Memory B cell (primary cell): ENCODE measurements at places on chromosomes 12 and 14.

DNA sequence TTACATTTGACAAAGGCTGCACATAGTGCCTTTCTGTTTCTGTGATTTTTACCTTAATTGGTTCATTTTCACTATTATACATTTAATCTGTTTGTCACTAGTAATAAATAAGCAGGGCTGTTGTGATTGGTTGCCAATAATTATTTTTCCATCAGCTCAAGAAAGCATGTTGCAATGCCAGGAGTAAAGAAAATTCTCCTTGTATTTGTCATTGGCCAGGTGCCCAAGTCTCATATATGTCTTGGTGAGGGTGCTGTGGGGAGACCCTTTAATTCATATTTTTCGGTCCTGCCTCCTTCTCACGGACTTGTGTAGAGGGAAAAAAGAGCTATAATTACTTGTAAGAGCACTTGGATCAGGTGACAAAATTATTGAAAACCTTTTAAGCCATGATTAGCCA lies 108.0 kb downstream of the KITLG start:
- no peak for DNase-seq

DNA sequence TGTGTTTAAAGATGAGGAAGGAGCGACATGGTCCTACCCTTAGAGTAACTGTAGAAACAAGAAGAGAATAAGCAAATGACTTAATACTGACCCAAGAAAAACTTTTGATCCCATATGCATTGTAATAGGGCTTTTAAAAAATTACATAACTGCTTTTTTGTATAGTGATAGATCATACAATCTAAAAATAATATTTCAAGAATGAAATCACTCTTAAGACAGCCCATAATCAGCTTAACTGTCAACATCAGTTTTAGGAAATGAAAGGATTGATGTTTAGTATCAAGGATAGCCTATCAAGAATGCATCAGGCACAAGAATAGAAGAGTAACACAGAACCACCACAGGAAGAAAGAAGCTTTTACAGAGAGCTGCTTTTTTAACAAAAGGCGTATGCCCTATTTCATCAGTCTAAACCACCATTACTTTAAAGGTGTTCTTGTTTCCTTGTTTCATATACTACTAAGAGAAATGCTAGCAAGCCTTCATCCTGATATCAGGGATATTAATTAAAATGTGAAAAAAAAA lies 64.5 kb downstream of the MARK3 start:
- no peak for DNase-seq

GRCh38 chr14:61502459-61503093 lies 181.2 kb downstream of the PRKCH start:
- no peak for DNase-seq

DNA sequence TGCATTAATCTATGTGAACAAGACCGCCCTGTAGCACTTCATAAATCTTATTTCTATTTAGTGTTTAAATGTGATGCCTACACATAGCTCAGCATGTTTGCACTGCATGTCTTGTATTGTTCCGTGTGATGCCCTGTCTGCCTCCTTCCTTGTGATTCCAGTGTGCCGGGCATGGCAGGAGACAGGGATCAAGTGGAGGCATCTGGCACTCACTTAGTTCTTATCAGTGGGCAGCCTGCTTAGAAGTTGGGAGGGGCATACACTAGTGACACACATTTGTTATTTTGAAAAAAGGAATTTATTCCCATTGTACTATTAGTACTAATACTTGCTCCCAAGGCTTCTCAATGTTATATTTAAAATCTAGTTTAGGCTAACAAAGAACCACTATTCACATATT lies 176.4 kb downstream of the KCNA5 start:
- no peak for DNase-seq

- no peak for DNase-seq
These were observed 59.0 kb downstream of the CLMN start for GRCh38 chr14:95260537-95261361.

GRCh38 chr12:96036765-96037455 lies 1.5 kb upstream of the LTA4H start:
- no peak for DNase-seq

- no peak for DNase-seq
These were observed 61.3 kb upstream of the DDHD1 start for GRCh38 chr14:53214384-53214783.

- DNase-seq, result no peak
These were observed 394.2 kb downstream of the NUAK1 start for GRCh38 chr12:105744371-105745058.

DNA sequence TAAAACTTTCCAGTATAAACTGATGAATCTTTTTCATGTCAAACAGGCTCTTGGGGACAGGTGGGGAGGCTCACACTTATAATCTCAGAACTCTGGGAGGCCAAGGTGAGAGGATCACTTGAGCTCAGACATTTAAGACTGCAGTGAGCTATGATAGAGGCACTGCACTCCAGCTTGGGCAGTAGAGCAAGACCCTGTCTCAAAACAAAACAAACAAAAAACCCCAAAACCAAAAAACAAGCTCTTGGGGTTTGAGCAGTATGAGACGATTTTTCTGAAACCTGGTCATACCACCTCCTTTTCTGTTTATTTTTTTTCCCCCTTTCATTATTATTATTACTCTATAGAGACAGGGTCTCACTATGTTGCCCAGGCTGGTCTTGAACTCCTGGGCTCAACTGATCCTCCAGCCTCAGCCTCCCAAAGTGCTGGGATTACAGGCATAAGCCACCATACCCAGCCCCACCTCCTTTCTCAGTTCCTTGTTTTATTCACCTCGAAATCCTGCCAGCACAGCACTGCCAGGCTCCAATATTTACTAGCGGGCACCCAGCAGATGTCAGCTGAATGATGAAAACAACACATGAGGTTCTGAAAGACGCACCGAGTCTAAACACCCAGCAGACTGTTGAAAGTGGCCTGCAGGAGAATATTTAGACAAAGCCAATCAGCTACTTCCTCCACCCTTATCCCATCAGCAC lies 19.5 kb upstream of the CDK17 start:
- no peak for DNase-seq

- DNase-seq, result no peak
These were observed 383.5 kb downstream of the ZFP36L1 start for GRCh38 chr14:68409387-68409786.

DNA sequence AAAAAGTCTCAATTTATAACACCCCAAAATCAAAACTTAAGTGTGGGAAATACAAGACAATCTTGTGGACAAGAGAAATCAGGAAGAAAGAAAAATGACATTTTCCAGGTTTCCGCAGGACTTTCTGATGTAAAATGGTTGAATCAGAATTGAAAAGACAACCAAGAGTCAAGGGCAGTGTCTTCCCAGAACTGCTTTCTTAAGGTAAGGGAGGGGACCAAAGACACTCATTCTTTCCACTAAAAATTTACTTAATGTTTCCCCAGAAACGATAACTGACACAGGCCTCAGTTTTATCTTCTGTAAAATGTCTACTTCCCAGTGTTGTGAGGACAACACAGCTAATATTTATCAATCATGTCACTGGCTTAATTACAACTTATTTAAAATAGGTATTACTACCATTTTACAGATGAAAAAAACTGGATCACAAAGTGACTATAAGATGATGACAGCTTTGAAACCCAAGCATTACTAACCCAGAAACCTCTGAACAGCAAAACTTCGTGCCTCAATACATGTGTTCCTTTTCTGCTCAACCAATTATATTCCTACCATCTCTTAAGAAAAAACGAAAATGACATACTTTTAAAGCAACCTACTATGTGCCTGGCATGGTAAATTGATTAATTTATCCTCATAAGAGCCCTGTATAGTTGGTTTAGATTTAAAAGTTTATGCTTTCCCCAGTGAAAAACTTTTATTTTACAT lies 4.6 kb downstream of the SINHCAF start:
- DNase-seq, result no peak

DNA sequence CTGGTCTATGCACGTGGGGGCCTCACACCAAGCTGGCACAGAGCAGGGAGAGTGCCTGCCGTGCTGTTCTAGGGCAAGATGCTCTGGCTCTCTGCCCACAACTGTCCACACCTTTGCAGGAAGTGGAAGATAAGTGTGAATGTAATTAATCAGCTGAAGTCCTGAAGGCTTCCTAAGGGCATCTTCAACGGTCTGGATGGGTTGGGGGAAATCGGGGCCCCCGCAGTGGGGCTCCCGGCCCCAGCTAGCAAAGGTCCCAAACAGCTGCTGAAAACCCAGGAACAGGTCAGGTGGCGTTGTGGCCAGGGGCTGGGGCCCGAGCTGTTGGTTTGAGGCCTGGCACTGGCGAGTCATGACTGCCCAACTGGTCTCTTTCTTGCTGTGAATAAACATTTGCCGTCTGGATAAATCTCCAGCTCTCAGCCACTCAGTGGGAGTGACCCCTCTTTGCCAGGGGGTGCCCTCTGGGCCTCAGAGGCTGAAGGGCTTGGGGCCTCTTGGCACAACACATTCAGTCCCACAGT lies 6.7 kb upstream of the SLC25A29 start:
- DNase-seq, result no peak

GRCh38 chr14:105140581-105140980 lies 28.0 kb downstream of the JAG2 start:
- no peak for DNase-seq

- DNase-seq, result no peak
These were observed 16.6 kb upstream of the TBX3 start for GRCh38 chr12:114700392-114701103.

- DNase-seq, result no peak
These were observed 760 bp upstream of the MED13L start for GRCh38 chr12:116278279-116278626.

GRCh38 chr14:97218691-97219430 lies 421.7 kb downstream of the VRK1 start:
- no peak for DNase-seq

DNA sequence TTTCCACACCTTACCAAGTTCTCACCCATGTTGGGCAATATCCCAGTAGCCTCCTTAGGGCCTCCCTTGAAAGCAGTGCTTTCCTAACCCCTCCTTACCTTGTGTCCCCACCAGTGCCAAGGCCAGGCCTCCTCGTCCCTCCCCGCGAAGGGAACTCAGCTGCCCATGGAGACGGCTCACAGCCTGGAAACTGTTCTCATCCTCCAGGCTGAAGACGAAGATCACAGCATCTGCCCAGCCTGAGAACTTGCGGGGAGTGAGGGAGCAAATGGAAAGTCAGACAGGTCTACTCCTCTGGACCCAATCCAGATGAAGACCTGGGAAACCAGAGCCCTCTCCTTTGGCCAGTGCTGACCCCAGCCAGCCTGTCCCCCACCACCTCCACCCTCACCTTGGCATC lies 4.6 kb downstream of the AGAP2 start:
- no peak for DNase-seq

DNA sequence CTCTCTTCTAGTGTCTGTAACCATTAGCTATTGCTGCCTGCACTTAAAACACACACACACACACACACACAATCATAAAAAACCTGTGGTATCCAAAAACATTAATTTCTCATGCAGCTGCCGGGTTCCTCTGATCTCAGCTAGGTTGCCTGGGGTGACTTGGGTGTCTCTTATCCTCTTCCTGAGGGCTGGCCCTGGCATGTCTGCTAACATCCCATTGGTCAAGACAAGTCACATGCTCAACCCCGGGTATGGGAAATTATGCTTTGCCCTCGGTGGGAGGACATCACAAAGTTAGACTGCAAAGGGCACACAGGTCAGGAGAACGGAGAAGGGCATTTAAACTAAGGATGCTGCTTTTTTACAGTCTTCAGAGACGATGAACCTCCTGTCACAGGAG lies 55.7 kb downstream of the TRPV4 start:
- no peak for DNase-seq

DNA sequence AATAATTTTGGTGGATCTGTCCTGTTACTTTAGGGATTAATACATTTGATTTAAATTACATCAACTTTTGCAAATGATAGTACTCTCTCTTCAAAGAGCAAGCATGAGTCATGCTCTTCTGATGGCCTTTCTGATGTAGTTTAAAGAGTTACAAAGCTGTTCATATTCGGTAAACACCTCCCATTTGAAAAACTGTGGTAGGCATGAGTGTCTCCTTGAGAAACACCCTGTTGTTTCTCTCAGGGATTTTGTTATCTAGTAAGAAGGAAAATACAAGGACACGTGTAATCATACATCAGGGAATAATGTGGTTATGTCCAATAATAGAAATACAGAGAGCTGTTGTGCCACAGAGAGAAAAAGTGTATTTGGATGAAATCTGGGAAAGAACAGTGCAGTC lies 53.3 kb upstream of the E2F7 start:
- DNase-seq, result no peak

DNA sequence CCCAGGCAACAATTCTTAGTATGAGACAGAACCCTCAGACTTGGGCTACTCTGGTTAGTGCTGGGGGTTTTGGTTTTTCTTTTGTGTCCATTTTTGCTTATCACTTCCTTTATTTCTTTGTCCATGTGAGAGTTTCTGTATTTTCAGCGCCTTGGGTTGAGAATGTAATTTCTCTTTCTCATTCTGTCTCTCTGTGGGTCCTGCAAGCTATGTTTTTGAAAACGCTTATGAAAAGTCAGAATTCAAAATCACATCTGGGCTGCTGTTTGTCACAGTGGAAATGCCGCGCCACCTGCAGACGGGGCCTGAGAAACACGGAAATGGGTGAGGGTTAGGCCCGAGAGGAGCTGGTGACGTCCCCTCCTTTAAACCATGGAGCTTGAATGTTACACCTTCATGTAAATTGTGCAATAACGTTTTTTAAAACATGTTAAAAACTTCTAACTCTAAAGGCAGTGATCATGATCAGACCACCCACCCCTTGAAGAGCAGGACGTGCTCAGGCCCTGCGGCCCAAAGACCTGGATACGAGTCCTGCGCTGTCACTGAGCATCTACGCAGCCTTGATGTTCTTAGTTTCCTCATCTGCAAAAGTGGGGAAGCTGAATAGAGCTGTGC lies 26.1 kb downstream of the JDP2 start:
- no peak for DNase-seq
